ENCODE measurements at places on chromosomes 6 and 20.

GRCh38 chr20:64180673-64181072 is 16.4 kb downstream of the MYT1 start:
- no peak for DNase-seq

GRCh38 chr6:133380723-133381122 is 139.6 kb downstream of the EYA4 start:
- DNase-seq = no peak

DNA sequence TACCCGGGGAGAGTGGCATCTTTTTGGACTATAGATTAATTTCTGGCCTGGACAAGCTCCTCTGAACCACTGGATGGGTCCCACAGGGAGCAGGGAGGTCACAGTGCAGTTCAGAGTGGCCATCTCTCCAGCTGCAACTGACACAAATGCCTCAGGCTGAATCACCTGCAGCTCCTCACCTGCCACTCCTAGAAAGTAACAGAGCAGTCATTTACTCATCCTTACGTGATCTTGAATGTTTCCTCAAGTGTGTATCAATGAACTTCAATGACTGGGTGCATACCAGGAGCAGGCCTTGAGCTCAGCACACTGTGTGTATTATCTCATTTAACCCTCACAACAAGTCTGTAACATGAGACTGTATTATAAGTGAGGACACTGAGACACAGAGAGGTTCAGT is 40.0 kb upstream of the SIRPG start:
- DNase-seq = no peak

DNA sequence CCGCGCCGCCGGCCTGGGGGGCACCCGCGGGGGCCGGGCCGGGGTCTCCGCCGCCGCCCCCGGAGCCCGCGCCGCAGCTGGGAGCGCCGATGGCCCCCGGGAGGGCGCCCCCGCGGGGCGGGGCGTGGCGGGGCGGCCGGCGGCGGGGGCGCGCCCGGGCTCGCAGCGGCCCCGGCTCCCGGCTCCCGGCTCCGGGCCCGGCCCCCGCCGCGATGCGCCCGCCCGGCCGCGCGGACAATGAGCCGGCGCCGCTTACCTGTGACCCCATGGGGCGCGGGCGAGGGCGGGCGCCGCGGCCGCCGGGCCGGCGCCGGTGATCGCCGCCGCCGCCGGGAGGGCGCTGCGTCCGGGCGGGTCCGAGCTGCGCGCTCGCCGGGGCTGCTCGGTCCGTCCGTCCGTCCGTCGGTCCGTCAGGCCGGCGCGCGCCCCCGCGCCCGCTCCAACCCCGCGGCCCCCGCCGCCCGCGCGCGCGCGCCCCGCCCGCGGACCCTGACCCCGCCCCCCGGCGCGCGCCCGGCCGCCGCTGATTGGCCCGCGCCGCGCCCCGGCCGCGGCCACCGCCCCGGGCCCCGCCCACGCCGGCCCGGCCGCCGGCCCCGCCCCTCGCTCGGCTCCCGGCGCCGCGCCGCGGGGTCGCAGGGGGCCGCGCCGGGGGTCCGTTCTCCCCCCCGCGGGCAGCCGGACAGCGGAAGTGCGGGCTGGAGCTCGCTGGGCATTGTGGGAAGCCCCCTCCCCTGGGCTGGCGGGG is at the start of gene ZBTB46:
Gene ZBTB46, minus strand, starts transcription at position 424 of the 748 bp plus-strand sequence. CDS start 40,507 bp downstream, outside the sequence.
- DNase-seq = peak; percentile 82

DNA sequence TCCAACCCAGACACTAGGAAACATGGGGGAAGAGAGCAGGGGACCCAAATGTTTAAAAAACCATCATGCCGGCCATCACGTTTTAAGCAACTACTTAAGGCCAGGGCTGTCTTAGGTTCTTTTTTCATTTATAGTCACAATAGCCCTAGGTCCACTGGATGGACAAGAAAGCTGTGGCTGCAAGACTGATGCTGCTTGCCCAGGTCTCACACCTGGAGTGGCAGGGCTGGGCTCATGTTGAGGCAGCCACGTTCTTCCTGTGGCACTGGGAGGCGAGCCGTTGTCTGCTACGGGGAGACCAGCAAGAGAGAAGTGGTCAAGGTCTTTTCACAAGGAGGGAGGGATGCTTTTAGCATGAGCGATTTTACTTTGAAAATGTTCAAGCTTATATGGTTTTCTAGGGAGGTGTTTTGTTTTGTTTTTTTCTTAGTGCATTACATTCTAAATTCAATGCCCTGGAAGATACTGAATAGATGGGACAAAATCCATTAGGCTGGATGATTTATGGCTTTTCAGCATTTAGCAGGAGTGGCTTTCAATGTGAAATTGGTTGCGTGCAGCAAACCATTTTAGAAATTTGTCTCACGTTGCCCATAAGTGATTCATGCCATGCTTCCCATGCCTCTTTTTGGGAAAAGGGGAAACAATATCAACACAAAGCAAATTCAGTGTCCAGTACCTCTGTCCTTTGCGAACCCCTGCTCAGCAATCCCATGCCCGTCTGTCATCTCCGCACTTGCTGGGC is 106.6 kb upstream of the SNX9 start:
- DNase-seq = peak; percentile 14

DNA sequence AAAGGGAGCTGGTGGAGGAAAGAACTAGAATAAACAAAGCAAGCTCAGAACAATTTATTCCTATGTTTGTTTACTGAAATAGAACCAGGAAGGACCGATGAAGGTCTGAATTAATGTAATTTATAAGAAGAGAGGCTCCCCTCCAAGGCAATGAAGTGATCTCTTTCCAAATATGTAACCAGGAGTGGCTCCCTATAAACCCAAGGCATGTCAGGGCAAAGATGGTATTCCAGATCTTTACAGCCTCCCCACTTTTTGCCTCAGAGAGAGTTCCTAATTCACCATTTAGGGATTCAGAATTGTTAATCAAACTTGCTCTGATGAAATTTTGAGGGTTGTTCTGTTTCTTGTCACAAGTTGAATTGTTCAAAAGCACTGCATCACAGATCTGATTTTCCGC is 88.8 kb downstream of the HDGFL1 start:
- no peak for DNase-seq

DNA sequence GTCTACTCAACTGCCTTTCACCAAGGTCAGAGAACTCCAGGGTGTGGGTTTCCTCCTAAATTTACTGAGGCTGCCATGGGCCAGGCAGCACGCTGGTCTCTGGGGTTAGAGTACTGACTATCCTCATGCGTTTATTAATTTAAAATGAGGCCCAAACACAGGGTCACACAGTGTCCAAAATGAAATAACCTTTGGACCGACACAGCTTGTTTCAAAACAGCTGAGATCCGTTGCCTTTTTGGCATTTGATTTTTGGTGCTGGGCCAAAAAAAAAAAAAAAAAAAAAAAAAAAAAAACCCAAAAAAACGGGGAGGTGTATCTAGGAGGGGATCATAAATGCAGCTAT is 14.6 kb upstream of the TOX2 start:
- no peak for DNase-seq

GRCh38 chr6:72559067-72559466 is 62.8 kb upstream of the KCNQ5 start:
- no peak for DNase-seq
